ENCODE measurements at places on chromosomes 2 and 18.

DNA sequence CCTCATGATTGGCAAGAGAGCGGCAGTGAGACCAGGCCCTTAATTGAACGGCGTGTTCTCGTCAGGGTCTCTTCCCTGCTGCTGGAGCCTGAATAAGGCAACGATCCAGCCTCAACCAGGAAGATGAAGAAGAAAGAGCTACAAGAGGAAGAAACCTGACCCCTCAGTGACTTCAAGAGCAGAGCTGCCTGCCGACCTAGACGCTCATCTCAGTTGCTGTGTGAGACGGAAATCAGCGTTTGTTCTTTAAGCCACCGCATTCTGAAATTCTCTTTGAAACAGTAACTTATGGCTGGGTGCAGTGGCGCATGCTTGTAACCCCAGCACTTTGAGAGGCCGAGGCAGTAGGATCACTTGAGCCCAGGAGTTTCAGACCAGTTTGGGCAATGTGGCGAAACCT, 29.6 kb upstream of the KCNG3 start:
- no peak for DNase-seq

DNA sequence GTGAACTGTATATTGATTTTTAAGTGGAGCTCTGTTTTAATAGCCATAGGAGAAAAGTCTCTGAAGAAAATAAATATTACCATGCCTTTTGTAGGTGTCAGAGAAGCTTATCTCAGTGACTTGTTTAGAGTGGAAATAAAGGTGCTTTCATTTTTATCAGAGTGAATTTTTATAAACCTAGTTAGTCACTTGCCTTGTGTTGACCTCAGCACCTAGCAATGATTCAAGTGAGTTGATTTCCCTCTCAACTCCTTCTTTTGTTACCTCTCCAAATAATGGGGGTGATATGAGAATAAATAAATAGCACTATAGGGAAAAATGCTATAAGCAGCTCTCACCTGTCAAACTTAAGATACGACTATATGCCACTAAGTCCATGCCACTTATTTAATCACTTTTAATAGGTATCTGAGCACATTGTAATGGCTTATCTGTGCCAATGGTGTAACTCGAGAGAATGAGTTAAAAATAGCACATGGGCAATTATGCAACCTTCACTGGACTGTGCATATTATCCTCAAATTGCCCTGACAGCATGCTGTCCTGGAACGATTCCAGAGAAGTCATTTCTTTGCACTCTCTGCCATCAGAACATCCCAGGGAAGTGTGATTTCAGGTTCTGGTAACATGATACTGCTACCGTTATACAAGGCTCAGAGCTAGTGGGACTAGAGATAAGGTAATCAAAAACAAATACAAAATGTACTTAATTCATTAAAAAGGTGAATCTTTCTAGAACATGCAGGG, 290.8 kb downstream of the CCDC85A start:
- no peak for DNase-seq

- no peak for DNase-seq
Measured at GRCh38 chr2:237060534-237061312, 25.0 kb upstream of the COPS8 start.

GRCh38 chr2:219169930-219170654, at the start of gene SLC23A3:
TSS of gene SLC23A3 (minus strand) at chr2:219170029. CDS start at chr2:219169984, 45 bp downstream.
- DNase-seq, result no peak

GRCh38 chr2:112699984-112700667, 20.7 kb upstream of the NT5DC4 start:
- no peak for DNase-seq

DNA sequence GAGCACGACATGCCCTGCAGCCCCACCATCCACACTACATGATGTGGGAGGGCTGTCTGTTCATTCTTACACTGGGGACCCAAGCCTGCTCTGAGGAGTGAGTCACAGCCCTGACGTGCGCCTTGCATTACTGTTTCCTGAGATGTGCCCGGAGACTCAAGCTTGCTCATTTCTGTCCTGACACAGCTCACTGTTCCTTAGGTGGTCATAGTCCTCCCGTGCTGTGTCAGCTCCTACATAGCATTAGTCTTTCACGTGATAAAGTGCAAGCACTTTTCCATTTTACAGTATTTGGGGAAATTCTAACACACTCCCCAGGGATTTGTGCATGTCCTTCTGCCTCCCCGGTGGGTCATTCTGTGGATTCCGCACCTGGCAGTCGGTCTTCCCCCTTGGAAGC, 46.2 kb upstream of the TRIM43B start:
- no peak for DNase-seq

DNA sequence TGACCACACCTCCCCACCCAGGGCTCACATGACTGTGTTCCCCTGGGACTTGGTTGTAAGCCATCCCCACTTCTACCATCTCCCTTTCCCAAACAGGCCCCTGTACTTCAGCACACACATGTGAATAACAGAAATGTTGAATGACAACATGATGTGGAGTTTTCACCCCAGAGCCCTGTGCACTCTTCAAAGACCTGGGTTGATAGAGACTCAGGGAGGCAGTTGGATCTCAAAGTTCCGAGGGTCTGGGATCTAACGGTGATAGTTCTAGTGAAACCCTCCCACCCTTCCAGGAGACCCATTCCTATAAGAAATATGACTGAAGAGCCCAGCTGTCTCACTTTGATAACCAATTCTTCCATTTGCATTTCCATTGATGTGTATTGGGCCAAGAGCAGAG, at the start of gene MROH2A:
MROH2A (plus strand) TSS at position 301 of the 400 bp plus-strand sequence. CDS start 1,029 bp downstream, outside the sequence.
- no peak for DNase-seq

DNA sequence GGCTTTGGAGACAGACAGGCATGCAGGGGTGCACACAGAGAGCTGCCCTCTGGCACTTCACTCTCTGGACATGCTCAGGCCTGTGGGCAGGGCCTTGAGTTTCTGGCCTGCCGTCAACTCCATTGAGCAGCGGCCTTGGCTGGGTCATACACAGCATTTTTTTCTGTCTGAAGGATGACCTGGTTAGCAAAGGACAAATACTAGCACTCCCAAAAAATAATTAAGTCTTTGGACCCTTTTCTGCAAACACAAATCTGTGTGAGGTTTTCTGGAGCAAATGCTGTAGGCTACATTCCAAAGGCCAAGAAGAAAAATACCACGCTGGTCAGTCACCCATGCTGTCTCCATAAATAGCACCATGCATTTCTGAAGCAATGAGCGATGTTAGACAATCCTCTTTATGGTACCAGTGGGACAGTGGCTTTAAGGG, 124.7 kb upstream of the CTAGE1 start:
- DNase-seq, result no peak

GRCh38 chr2:122080316-122080715, 324.9 kb downstream of the TSN start:
- no peak for DNase-seq

DNA sequence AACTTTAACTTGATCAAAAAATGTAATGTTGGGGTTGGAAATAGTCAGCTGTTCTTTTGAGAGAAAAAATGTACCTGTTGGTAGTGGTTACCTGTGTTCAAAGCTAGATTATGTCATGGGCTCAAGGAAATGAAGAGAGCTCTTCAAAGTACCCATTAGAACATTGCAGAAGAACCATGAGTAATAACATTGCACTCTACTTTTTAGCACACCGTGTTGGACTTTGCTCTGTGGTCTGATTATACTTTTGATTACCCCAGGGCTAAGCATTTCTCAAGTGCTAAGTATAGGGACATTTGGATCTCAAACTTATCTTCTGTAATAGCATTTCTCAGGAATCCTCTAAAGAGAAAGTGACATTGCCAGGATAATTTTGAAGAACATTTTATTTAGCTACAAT, 1122.8 kb upstream of the CELF4 start:
- DNase-seq, result no peak

DNA sequence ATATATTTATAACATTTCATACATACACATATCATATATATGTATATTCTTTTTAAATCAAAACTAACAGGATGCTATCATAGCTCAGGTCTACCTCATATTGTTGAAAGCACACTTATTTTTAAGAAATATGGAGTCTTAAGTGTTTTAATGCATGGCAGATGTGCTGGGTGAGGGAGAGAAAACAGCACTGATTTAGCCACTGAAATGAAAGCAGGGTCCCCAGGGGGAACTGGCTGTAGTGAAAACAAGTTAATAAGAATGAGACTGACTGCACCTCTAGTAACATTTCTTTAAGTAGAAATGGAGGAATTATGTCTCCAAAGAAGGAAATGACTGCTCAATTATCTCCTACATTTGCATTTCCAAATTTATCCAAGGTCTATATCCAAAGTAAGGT, 857.8 kb downstream of the DCDC2C start:
- DNase-seq, result no peak

DNA sequence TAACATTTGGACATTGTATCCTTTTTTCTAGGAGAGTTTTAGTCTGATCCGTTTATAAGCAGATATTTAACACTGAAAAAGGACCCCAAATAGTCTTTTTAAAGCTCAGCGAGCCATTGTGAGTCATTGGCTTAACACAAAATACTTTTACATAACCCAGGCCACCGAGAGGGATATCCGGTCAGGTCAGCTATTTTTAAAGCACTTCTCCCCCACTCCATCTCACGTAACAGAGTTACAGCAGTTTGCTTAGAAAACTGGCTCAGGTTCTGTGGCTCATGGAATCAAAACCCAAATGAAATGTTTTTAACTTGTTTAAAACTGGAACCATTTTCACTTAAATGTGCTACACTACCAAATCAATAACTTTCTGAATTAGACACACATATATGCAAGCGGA, 23.9 kb downstream of the COL4A3 start:
- DNase-seq, result no peak

DNA sequence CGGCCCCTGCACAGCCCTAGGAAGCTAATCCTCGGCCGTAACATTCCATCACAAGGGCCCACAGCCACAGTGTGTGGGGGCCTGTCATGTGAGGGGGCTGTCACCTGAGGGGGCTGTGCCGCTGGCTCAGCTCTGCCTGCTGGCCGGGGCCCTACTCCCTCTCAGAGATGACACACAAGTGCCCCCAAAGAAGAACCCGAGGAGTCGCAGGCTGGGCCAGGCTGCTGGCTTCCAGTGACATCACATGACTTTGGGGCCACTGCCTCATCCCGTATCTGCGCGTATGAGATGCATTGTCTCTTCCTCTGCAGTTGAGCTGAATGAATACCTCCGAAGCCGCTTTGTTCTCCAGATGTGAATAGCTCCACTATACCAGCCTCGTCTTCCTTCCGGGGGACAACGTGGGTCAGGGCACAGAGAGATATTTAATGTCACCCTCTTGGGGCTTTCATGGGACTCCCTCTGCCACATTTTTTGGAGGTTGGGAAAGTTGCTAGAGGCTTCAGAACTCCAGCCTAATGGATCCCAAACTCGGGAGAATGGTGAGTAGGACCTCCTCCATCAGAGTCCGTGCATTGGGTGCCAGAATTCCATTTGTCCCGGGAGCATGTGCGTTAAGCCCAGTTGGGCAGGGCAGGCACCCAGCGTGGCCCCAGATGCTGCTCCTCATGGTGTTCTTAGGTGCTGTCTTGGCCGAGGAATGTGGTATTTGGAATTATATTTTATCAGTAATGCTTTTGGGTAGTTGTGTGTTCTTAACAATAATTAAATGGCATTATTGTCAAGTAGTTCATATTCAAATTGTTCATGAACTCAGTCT, at the start of gene CNDP1:
CNDP1 (plus strand) TSS at position 351 of the 820 bp plus-strand sequence; CDS start at position 519, 168 bp downstream.
- no peak for DNase-seq

GRCh38 chr2:185738679-185739472, at the start of gene FSIP2:
TSS of gene FSIP2 (plus strand) at chr2:185738804. CDS start at chr2:185738895, 91 bp downstream.
- peak; percentile 14 for DNase-seq

DNA sequence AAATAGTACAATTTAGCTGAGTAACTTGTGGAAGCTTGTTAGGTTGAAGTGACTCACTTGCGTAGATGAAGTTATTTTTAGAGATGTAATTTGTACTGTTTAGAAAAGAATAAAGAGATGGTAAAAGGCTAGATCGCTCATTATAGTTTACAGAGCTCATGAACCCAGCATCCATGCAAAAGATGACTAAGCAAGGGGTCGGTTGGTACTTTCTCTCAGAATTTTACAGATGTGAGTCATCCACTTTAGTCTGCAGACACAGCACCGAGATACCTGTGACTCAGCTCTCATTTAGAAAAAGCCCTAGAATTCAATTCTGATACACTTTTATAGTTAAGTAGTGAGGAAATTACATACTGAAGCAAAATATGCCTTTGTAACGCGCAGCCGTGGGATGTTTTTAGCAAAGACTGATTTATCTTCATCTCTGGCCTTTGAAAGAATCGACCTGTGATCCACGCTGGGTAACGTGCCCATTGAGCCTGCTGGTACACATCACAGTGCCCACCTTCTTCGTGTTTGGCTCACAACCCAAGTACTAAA, 116.5 kb upstream of the FOSL2 start:
- peak; percentile 15 for DNase-seq

DNA sequence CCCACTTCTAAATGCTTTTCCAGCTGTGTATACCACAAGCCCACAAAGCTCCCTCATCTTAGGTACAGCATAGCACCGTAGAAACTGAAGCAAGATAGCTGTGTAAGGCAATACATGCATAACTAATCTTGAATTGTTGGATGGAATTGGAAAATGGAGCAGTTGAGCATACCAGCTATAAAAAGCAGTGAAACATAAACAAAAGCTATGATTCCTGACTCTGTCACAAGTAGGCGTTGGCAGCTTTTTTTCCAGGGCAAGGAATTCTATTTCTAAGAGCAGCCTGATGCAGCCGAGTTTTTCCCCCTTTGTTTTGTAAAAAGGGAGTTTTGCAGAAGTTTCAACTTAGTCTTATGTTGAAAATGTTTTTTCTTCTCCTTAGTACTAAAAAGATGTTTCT, 32.4 kb downstream of the MOGAT1 start:
- DNase-seq, result no peak

GRCh38 chr2:37713258-37713700, 41.8 kb upstream of the CDC42EP3 start:
- DNase-seq, result no peak

DNA sequence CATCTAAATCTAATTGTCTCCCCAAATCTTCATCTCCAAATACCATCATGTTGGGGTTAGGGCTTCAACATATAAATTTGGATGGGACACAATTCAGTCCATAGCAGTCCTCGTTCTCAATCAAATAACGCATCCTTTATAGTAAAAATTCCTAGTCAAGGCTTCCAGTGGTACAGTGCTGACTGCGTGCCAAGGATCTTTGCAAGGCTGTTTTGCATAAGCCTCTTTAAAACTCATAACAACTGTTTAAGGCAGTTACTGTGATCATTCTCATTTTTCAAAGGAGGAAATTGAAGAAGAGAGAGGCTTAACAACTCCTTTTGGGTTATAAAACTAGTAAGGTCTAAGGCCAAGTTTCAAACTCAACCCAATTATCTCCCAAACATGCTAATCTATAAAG, 666.9 kb downstream of the NYAP2 start:
- DNase-seq, result no peak

DNA sequence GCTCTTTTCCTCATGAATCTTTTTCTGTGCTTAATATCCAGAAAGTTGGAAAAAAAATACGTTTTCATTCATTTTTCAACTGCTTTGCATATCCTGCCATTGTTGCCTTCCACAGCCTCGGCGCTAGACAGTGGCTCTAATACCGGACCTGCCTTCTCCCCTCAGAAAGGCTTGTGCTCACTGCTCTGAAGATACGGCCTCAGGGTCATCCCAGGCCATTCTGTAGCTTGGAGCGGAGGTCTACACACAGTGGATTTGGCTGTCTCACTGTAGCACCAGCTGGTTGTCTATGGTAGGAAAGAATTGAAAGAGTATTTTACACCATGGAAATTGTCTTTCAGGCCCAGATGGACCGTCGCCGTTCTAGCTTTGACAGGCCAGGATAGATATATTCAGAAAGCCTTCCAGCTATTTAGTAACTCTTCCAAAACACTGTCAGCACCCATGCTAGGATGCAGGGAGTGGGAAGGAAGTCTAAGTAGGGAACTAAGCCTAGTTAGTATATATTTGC, 242.0 kb downstream of the TMEM182 start:
- no peak for DNase-seq

GRCh38 chr2:124025171-124025580, at the start of gene CNTNAP5:
TSS of gene CNTNAP5 (plus strand) at chr2:124025287. CDS start at chr2:124025651, 364 bp downstream.
- peak; percentile 1 for DNase-seq
